CD4-positive, alpha-beta T cell treated with Interleukin-4 for 1 hour (primary cell): ENCODE measurements at places on chromosomes 4 and X.
A peak's percentile ranks its signal among the peaks of the same experiment; 100 is the strongest.

GRCh38 chr4:82721819-82722423 lies 76.7 kb downstream of the SCD5 start:
- DNase-seq = peak; percentile 13

GRCh38 chrX:153216926-153217325 lies 37.8 kb downstream of the MAGEA1 start:
- DNase-seq = no peak

GRCh38 chr4:74545448-74545847 lies 100.5 kb downstream of the AREG start:
- no peak for DNase-seq

DNA sequence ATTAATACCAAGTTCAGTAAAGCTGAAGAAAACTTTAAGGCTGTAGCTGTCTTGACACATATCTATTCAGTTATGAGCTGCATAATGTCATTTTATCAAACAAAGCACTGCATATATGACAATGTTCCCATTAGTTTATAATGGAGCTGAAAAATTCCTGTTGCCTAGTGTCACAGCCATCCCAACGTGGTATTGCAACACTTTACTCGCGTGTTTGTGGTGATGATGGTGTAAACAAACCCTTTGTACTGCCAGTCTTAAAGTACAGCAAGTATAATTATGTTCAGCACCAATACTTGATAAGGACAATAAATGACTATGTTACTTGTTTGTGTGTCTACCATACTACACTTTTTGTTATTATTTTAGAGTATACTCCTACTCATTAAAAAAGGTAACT lies 1415.6 kb upstream of the PCDH7 start:
- no peak for DNase-seq

- DNase-seq = no peak
Observed at GRCh38 chrX:129842510-129843208, 1.0 kb downstream of the ZDHHC9 start.

DNA sequence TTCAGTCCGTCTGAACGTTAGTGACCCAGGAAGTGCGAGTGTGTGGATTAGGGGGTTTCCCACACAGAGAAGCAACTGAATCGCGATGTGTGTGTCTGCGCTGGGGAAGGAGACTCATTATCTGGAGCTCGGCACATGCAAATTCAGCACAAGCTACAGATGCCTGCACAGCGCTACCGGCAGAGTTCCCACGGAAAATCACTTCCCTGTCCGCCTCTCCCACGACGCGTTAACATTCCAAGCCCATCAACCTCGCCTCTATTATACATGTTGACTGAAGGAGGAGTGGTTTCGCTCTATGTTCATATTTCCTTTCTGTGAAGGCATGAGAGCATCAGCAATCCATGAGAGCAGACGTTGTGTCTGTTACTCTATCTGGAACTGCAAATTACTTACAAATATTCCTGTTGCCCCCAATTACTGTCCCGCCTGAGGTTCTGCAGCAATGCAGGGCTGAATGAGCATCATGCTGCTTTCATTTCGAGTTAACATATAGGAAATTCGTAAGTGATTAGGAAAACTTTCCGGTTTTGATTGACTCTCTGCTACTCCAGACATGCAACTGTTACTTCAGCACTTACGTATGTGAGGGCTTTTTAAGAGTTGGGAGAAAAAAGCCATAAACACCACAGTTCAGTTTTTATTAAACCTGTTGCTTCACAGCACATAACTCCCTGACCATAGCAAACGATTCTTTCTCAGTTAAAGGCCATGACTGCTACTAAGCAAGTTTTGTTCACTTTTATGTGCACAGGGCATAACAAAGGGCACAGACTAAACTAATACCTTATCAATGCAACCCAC lies 15.0 kb upstream of the MTNR1A start:
- no peak for DNase-seq

- no peak for DNase-seq
Observed at GRCh38 chrX:74408304-74408703, 13.0 kb upstream of the SLC16A2 start.
